Glutamatergic neuron (in vitro differentiated cells): ENCODE measurements at places on chromosomes 3 and 15.
A peak's percentile ranks its signal among the peaks of the same experiment; 100 is the strongest.

DNA sequence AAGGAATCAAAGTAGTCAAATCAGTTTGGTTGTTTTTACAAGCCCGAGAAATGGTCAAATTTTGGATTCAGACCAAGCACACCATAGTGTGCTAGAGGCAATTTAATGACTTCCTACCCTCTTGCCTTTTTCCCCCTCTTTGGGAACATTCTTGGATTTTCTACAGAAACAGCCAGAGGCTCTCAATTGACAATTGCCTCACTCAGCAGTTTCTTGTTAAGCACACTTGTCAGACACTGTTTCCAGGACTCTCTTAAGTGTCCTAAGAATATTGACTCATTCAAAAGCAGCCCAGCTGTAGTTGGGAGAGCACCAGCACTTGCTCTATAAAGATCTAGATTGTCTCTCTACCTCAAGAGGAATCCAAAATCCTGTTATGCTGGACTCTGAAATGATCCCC lies 1.5 kb upstream of the SLC35G2 start:
- DNase-seq = no peak

DNA sequence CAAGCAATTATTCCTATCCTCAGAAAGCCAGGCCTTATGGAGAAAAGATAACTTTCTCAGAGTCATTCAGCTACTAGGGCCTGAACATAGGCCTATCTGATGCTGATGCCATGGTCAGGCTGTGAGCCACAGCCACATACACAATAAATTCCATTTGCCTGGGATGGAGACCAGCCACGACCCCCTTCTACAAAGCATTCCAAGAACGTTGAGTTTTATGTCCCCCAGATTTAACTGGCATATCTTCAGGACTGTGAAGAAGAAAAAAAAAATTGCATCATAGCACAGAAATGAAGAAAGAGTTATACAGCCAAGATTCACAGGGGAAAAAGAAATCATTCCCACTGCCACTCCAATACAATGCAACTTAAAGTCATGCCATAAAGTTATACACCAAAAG lies 100.0 kb downstream of the THBS1 start:
- DNase-seq = no peak

DNA sequence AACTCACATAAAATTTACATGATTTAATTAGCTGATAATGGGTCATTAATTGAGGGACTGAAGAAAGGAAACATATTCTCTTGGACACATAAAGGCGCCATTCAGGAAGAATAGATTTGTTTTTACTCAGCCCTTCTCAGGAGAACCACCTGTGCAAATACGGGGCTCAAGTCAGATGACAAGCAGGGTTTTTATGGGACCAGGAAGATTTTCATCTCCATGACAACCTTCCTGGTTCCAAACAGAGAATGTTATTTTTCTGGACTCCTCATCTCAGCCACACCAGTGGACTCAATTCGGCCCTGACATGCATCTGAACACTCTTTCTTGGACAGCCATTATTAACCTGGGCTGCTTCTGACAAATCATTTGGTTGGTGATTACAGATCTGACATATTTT lies 120.5 kb downstream of the PDZRN3 start:
- DNase-seq = no peak

- no peak for DNase-seq
Observed at GRCh38 chr15:63982381-63982854, 63.9 kb downstream of the DAPK2 start.

- no peak for DNase-seq
Observed at GRCh38 chr3:58058361-58059263, 50.4 kb downstream of the FLNB start.

DNA sequence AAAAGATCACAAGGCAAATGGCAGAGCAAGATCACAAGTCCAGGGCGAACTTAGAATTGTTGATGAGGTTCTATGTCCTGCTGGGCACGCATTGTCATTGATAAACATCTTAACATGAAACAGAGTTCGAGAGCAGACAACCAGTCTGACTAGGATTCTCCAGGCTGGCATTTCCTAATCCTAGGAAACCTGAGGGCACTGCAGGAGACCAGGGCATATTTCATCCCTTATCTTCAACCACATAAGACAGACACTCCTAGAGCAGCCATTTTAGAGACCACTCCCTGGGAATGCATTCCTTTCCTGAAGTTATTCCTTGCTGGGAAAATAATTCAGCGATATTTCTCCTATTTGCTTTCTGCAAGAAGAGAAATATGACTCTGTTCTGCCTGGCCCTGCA lies 1199.9 kb downstream of the SI start:
- no peak for DNase-seq

GRCh38 chr15:89104172-89104564 lies 15.9 kb downstream of the ABHD2 start:
- no peak for DNase-seq

GRCh38 chr15:101313041-101313761 lies 18.2 kb upstream of the SNRPA1 start:
- DNase-seq = no peak

DNA sequence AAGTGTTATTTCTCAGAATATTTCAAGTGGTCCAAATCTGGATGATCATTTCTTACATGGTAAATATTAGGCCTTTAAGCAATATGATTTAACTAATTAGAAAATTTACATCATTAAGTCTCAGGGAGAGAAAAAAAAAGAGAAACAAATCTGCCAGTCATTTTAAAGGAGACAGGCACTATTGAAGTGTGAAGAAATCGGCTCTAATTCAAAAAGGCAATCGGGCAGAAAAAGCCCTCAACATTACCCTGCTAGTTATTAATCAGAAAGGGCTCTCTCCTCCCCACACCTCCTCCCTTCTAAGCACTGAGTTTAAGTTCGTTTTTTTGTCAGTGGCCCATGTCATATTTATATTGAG lies 215.9 kb downstream of the MEIS2 start:
- DNase-seq = no peak

GRCh38 chr3:13548696-13549622 lies at the start of gene FBLN2:
TSS of gene FBLN2 (plus strand) at chr3:13549125. CDS start at chr3:13570356, 21,231 bp downstream.
- peak; percentile 62 for DNase-seq

DNA sequence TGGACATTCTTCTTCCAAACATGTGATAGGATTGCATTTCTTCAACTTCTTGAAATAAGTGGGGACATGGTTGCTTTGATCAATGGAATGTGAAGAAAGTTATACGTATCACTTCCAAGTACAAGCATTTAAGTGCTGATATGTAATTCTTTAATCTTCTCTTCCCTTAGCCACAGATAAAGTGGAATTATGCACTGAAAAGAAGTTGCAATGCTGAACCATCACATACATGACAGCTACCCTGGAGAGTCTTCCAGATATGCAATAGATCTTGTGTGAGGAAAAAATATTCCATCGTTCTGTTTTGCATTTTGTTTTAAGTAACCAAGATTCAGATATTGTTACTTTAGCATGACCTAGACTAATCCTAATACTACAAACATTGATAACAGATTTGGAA lies 674.3 kb downstream of the NSUN3 start:
- DNase-seq = no peak

DNA sequence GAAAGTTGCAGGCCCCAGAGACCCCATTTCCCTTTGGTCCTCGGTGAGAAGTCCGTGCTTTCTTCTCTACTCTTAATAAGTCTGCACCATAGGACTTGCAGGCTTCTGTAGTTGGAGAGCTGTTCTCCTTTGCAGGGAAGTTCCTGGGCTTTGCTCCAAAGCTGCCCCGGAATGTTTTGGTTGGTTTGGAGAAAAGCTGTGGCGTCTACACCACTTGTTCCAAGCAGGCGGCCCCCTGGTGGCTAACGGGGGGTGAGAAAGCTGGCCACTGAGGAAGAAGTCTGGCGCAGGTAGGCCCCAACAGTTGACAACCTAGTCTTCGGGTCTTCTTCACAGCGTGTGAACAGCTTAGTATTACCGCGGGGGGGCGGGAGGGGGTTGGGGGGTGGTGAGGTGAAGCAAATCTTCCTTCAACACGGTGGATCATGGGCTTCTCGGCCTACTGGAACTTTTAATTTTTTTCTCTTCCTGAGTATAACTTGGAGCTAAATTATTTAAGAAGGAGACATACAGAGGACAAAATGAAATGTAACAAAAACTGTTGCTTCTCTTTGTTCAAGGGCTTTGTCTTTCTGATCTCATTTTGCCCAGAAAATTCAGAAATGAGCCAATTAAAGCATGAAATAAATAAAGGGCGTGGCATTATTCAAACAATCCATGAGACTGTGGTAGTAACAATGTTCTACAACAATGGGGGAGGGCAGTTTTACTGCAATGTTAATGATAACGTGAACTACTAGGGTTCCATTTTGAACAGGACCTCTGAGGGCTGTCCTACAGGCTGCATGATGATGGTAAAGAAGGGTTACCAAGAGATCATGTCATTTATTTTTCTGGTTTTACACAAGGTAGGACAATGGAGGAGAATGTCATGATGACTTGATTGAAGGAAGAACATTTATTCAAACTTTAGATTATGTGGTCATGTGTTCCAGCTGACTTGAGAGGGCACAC lies 2.2 kb upstream of the THRB start:
- DNase-seq = peak; percentile 76

DNA sequence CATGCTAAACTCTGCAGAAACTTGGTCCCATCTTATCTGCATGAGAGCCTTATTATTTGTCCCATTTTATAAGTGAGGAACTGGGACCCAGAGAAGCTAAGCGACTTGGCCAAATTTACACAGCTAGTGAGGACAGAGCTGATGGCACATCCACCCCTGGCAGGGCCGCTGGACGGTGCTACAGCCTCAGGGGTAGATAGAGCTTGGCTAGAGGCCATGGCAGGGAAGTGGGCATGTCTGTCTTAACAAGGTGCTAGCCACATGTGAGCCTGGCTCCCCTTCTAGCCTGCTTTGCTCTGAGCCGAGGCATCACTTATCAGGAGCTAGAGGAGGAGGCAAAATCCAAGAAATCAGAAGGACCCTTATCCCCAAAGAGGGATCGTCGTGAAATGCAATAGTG lies 36.7 kb upstream of the SYNM start:
- DNase-seq = no peak

DNA sequence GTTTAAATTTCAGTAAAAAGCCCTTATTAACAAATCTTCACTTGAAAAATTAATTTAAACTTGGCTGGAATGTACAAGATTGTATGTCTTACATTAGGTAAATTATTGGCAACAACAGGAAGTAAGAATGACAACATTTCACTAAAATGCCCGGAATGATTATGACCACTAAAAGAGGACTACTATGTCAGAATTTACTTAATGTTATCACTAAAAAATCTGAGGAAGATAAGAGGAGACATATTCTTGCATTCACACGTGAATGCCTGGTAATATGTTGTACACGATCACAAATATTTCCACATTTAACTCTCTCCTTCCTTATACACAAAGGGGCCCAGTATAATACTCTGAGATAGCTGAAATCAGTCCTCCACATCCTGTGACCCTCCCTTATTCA lies 29.7 kb downstream of the VGLL3 start:
- DNase-seq = no peak

GRCh38 chr15:74406992-74407705 lies 26.6 kb downstream of the SEMA7A start:
- peak; percentile 45 for DNase-seq

DNA sequence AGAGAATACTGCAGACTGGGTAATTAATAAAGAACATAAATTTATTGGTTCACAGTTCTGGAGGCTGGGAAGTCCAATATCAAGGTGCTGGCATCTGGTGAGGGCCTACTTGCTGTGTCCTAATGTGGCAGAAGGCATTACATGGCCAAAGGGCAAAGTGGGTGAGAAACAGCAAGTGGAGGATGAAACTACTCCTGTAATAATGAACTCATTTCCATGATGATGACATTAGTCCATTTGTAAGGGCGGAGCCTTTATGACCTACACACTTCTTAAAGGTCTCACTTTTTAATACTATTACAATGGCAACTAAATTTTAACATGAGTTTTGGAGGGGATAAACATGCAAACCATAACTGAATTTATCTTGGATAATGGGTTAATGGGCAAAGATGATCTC lies 139.6 kb upstream of the SGO1 start:
- DNase-seq = no peak

DNA sequence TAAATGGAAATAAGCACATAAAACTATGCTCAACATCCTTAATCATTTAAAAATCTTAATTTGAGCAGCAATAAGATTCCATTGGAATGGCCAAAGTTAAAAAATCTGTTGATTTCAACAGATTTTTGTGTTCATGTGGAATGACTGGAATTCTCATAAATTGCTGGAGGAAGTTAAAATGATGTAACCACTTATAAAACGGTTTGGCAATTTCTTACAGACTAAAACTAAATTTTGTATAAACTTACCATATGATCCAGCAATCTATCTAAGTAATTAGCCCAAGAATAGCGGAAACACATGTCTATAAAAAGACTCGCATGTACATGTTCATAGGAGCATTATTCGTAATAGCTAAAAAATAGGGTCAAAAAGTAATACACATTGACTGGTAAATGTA lies 1713.6 kb downstream of the SI start:
- DNase-seq = no peak

DNA sequence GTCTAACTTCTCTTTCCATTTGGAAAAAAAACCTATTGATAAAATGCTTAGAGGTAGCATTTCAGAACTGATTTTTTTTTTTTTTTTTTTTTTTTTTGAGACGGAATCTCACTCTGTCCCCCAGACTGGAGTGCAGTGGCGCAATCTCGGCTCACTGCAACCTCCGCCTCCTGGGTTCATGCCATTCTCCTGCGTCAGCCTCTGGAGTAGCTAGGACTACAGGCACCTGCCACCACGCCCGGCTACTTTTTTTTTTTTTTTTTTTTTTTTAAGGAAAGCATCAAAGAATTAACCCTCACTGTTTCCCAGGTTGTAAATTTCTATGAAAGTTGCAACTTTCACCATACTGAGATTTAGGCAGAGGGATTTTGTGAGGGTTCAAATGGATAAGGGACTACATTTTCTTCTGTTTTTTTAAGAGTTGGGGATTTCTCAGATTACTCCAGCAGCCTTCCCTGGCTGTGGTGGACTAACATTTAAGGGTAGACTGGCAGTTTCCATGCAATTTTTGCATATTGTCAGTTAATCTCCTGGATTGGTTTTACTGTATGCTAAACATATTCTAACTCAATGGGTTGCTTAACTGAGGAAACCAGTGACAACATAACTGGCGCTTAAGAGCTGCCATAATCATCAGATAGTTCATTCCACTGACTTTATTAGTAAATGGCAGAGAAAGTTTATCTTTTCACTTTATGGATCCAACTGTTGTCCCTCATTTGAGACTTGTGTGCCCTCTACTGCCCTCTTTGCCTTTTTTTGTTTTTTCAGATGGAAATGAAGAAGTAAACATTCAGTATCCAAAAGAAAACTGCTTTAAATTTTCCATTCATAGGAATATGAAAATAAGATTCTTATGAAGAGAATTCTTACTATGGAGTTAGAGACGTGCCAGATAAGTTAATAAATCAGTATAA lies 93.7 kb downstream of the NPTN start:
- no peak for DNase-seq
